Prostate gland (tissue), 2 donors: ENCODE measurements at places on chromosomes 12 and 14.

DNA sequence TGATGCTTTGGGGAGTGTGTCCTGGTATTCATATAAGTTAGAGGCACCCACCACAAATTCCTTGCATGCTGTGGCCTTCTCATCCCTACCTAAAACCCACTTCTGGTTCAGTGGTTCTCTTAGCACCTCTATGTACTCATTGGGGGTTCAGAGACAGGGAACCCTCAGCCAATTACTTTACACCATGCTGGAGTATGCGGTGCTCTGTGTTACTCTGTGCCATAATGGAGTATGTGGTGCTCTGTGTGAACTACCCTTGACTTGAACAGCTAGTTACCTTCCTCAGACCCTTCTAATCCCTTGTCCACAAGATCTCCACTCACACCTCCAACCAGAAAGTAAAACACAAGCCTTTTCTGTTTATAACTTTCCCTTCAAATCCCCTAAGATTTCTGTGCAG is 172.5 kb upstream of the E2F7 start:
- no peak for DNase-seq

GRCh38 chr12:80710727-80711449 is 3.5 kb downstream of the MYF6 start:
- DNase-seq, result no peak

DNA sequence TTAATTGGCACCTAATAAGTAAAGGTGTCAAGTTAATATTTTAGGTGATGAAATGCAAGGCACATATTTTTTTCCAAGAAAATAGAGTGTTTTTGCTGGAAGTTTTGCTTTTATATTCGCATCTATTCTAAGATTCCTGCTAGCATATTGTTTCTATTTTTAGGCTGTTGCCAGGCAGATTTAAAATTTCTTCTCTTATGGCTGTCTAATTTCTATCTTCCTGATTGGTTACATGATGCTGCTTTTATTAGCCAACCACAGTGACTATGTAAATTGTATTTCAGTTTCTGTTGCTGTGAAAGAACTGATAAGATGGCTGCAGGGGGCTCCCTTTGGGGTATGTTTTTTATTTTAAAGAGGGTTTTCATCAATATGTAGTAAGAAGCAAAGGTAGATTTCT is 42.7 kb downstream of the ATF7IP start:
- DNase-seq, result no peak

GRCh38 chr14:53412819-53413675 is 259.9 kb upstream of the DDHD1 start:
- no peak for DNase-seq

GRCh38 chr12:21551841-21552465 is 25.9 kb downstream of the SPX start:
- no peak for DNase-seq

GRCh38 chr12:117994551-117995438 is 21.7 kb upstream of the RFC5 start:
- DNase-seq, result no peak

DNA sequence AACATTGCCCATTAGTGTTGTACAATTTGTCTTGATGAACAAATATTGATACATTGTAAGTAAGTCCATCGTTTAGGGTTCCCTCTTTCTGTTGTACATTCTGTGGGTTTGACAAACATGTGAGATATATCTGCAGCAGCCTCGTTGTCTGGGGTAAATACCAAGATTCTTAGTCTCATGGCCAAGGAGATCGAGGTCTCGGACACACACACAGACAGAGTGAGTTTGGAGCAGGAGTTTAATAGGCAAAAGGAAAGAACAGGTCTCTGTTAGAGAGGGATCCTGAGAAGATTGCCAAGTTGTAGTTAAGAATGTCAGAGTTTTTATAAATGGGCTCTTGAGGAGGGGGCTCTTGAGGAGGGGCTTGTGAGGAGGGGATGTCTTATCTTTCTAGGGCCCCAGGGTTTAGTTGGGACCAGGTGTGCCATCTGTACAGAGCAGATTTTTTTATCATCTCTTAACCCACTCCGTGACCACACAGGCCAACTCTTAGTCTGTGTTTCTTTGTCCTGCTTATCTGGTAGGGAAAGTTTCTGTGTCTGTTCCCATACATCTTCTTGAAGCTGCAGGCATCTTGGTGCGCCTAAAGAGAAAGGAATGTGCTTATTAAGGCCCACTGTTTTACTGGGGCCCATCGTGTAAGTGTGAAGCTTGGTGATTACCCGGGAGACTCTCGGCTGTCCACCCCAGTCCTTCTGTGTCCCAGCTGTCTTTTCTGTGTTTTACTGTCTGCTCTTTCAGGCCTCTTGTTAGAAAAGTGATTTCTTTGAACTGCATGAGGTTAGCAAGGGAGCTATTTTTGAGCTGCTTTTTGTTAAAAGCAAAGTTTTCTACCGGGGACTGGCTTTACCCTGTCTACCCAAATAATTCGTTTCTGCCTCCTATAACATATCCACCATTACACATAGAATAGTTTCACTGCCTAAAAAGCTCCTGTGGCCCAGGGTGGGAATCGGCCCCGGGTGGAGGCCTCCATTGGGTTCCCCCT is 22.4 kb upstream of the CLEC2D start:
- no peak for DNase-seq

- no peak for DNase-seq
These were observed 33.6 kb downstream of the SSH1 start for GRCh38 chr12:108823804-108824203.
